ENCODE measurements at places on chromosomes 12 and 14. TPM values are rescaled to one million over a fixed set of nuclear protein-coding genes. Genes with fewer than 3 reads are reported as not detected.

GRCh38 chr14:74905595-74906142 lies 17.4 kb downstream of the RPS6KL1 start:
- DNase-seq: peak; percentile 72

Gene ADAM20
- total RNA-seq: 0.37 TPM

DNA sequence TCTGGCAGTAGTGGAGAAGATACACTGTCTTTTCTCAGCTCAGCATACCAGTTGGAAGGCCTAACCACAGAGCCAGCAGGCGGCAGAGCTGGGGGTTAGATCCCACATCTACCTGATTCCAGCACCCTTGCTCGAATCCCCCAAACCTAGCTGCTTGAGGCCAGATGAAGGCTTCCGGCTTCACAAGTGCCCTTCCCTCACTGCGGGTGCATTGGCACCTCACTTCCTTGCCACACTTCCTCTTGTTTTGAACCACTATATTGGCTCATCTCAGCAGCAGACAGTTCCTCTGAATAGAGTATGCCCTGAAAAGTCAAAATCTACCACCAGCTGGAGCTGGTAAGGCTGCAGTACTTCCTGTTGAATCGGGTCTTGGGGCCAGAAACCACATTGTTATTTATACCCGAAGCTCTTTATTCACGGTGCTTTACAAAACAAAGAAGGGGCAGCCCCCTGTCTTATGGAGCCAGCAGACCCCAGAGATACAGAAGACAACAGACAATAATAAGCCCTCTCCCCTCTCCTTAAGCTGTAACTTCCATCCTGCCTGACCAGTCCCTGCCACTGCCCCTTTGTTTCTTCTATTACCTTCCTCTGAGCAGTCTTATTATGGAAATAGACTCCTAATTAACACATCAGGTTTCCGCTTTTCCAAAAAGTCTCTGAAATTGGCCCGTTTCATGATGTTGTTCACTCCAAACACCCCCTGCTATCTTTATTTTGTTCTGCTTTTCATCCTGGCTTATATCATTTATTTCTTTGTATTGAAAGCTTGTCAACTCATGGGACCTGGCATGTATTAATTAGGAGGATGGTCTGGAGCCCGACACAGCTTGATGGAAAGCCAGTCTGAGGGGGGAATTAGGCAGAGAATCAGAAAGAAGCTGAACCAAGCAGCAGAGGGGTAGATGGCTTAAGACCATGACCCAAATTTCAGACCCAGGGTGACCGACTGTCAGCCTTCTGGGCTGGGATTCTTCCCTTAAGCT lies 233.5 kb downstream of the EFCAB11 start:
- no peak for DNase-seq

DNA sequence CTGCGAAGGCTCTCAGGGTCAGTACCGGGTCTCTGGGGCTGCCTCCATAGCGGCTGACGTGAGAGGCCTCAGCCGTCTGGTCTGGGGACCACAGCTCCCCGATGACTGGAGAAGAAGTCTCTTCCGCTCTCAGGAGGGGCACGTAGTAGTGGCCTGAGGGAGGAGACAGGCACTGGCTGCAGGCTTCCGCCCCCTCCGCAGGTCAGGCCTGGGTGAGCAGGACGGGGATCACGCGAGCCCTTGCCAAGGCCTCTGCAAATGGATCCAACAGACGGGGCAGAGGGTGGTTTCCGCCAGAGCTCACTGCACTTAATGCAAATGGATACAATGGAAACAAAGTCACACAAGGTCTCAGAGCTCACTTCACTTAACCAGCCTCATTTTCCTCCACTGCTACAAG lies 24.7 kb downstream of the ANKLE2 start:
- no peak for DNase-seq

DNA sequence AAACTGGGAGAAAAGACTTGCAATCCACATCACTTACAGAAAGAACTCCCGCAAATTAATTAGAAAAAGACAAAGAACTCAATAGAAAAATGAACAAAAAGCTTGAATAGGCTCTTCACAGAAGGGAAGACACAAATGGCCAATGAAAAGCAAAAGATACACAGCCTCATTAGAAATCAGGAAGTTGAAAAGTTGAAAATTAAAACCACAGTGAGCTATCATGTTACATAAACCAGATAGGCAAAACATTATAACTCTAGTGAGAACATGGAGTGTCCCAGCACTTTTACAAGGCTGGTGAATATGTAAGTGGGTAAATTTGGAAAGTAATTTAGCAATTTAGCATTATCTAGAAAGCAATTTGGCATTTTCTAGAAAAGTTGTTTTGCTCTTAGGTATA lies 158.4 kb upstream of the RASSF8 start:
- DNase-seq: no peak

Gene DEPDC4
- 1.9 TPM for total RNA-seq

Gene ASCL1
- total RNA-seq: not detected

GRCh38 chr12:106131676-106132075 lies 7.1 kb downstream of the NUAK1 start:
- no peak for DNase-seq

DNA sequence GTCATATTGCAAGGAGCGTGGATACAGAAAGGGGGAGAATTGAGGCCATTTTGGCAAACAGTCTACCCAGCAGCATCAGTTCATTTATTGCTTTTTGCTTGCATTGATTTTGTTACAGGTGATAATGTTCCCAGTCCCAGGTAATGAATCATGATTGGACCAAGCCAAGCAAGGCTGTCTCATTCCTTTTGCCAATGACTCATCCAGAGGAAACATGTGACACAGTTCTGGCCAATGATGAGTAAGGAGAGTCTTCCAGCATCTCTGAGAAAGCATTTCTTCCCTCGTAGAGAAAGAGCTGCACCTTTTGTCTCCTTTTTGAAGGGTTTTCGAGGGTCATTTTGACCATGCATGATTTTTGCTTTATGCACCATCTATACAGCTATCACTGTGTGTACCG lies 68.2 kb downstream of the SLC15A4 start:
- no peak for DNase-seq

Gene CLEC2A
- total RNA-seq: not detected

Gene KRT5
- not detected for total RNA-seq

DNA sequence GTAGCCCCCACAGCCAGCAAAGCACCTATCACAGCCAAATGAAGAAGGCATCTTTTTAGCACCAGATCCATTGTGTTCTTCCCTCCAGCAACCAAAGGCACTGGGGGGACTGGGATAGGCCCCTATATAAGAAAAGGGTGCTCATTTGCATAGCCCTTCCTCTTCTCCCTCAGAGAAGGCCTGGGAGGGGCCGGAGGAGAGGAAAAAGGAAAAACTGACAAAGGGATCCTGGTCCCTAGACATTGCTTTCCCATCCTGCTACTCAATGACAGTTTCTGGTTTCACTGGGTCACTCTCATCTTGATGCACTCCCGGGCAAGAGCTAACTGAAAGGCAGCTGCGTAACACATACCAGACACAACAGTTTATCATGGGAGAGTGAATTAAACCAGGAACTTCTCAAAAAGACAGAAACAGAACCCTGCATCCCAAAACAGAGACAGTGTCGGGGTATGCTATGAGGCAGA lies at the start of gene PMEL:
Gene PMEL (minus strand): TSS at position 102 of the 467 bp plus-strand sequence. CDS start 31 bp downstream, at position 71.
- DNase-seq: no peak

Gene SMIM41
- not detected for total RNA-seq

DNA sequence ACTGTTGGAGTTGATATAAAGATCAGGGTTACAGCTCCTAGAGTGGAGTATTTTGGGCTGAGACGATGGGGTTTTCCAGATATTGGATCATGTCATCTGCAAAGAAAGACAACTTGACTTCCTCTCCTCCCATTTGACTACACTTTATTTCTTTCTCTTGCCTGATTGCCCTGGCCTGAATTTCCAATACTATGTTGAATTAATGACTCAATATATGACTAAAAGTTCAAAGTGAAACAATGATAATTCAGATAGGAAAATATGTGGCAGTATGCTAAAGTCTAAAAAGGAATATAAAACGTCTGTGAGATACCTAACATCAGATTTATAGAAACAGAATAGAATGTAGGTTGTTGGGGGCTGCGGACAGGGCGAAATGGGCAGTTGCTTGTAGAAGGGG lies 72.2 kb downstream of the BHLHE41 start:
- no peak for DNase-seq

Gene TMTC1
- not detected for total RNA-seq

Gene NGB
- total RNA-seq: not detected

Gene KRT80
- 1.5 TPM for total RNA-seq

- no peak for DNase-seq
These were observed 212.2 kb downstream of the DUSP6 start for GRCh38 chr12:89140141-89140540.

Gene GALNT6
- total RNA-seq: 30.8 TPM

Gene KRT73
- total RNA-seq: not detected

Gene AGAP2
- total RNA-seq: 0.89 TPM

Gene BDKRB2
- 21.6 TPM for total RNA-seq

Gene CRIP1
- not detected for total RNA-seq

GRCh38 chr12:90290980-90291975 lies 582.6 kb upstream of the ATP2B1 start:
- DNase-seq: no peak

GRCh38 chr14:63443988-63444387 lies 99.2 kb downstream of the PPP2R5E start:
- no peak for DNase-seq

GRCh38 chr14:55446833-55447232 lies 6.4 kb upstream of the TBPL2 start:
- DNase-seq: peak; percentile 53

Gene CD69
- 0.25 TPM for total RNA-seq

Gene PRPH
- total RNA-seq: not detected

Measured in SJSA1 (cell line).